Stimulated activated CD8-positive, alpha-beta memory T cell treated with anti-CD3 and anti-CD28 coated beads, Interleukin-4, amount 100 ng/mL, for 1 hour (primary cell): ENCODE measurements at places on chromosomes 6 and 20.

- DNase-seq, result no peak
Observed at GRCh38 chr6:106451439-106451838, 90.9 kb downstream of the CRYBG1 start.

- peak; percentile 51 for DNase-seq
Observed at GRCh38 chr6:47309291-47310130, at the start of gene TNFRSF21. TSS of gene TNFRSF21 (minus strand) at chr6:47309905. CDS start at chr6:47309511, 394 bp downstream.

DNA sequence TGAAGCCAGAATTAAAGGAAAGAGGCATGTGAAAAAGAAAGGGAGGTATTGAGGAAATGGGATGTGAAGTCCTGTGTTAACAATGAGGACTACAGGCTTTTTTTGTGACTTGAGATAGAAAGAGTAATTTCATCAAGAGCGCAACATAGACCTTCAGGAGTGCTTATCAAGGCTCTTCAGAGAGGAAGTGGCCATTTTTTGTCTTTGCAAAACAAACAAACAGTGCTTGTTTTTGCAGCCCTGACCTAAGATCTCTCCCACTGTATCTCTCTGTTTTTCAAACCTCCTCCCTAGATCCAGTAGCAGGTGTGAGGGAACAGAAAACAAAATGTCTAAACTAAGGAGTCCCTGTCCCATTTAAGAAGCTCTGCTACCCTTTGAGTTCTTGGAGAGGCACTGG lies 710.3 kb upstream of the MARCKS start:
- DNase-seq, result no peak

GRCh38 chr20:34848597-34848996 lies 23.1 kb upstream of the NCOA6 start:
- no peak for DNase-seq

GRCh38 chr20:64102647-64103354 lies 4.6 kb downstream of the NPBWR2 start:
- no peak for DNase-seq

DNA sequence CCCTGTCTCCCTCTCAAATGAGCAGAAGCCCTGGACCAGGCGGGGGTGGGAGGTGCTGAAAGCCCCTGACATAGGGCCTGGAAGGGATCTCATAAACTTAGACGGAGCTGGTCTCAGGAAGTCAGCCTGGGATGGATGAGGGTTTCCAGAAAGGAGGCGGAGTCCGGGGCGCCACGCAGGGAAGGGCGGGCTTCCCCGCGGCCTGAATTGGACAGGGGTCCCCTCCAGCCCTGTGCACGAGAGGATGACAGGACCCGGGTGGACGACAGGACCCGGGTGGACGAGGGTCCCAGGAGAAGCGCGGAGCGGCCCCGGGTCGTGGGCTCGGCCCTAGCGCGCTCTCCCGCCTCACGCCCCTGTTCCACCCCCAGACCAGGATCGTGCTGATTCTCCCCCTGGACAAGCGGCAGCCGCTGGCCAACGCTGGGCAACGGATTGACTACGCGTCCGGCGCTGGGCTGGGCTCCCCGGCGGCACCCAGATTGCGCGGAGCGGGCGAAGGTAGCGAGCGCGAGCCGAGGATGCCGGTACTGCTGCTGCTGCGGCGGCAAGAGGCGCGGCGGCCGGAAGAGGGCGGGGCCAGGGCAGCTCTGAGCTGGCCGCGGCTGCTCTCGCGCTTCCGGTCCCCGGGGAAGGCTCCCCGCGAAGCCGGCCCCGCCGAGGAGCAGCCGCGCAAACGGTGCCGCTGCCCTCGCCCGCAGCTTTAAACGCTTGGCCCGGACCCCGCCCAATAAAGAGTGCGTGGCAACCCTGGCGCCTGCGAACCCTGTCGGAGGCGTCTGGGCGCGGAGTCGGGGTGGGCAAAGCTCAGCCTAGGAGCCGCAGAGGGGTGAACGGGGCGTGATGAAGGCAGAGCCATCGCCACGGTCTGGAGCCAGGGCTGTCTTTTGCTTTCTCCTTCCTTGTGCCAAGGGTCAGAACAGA lies 1.3 kb downstream of the C20orf144 start:
- DNase-seq, result peak; percentile 66

DNA sequence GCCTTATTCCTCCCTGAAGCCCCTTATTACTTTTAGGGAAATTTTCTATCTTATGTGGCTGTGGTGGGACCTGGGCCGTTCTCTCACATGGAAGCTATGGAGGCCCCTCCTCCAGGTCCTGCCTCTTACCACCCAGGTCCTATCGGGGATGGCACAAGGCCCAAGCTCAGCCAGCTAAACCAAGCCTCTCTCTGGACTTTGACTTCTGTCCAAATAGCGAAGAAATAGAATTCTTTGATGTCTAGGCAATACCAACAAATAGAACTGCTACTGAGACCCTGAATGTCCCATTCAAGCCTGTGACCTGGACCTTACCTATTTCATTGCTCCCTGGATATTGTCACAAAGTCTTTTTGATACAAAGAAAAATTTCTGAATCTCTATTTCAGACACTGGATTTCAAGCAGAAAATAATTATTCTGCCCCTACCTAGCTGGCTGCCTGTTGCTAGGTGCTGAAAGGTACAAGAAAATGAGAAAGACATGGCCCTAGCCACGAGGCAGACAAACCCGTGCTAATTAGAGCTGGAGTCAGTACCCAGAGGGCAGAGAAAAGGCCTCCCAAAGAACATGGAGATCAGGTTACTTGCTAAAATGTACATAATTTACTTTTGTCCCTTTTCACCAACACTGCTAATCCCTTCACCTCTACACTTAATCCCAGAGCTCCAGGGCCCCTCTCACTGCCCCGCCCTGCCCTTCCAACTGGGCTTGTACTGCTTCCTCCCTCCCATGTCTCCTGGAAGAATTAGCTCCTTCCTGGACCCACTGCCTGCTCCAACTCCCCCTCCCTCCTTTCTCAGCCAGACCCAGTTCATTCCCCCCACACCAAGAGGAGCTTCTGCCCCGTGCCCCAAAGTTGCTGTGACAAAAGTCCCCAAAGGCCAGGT lies 15.5 kb upstream of the NNAT start:
- DNase-seq, result no peak

GRCh38 chr6:24492475-24492874 lies 2.3 kb upstream of the ALDH5A1 start:
- DNase-seq, result no peak

GRCh38 chr20:36497856-36498255 lies 43.5 kb upstream of the MYL9 start:
- DNase-seq, result no peak

GRCh38 chr6:169955731-169956437 lies 204.5 kb downstream of the ERMARD start:
- no peak for DNase-seq

DNA sequence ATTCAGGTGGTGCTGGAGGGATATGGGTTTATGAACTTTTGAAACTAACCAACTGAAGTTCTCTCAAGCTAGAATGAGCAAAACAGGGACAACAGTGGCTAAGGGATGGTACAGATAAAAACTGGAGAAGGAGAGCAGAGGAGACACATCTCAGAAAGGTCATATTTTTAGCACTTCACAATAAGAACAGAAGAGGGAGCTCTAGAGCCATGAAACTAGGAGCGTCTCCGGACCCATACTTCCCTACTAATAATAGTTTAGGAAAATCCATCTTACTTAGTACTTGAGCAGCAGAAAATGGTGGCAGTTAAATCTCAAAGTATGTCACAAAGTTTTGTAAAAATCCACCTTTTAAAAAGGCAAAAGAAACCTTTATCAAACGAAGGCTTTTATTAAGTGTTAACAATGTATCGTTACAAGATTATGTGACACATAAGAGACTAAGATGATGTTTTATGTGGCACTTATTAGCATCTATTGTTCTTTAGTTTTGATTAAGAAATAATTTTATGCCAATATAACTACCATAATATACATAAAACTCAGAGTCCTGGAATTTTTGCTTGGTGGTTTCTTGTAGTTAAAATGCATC lies 278.6 kb downstream of the TBC1D32 start:
- no peak for DNase-seq

- DNase-seq, result no peak
Observed at GRCh38 chr6:131652472-131652871, 15.4 kb downstream of the ENPP3 start.
